ENCODE measurements at places on chromosomes 7 and 10.
A peak's percentile ranks its signal among the peaks of the same experiment; 100 is the strongest.

GRCh38 chr10:28985137-28985885, 303.6 kb upstream of the LYZL1 start:
- no peak for DNase-seq

DNA sequence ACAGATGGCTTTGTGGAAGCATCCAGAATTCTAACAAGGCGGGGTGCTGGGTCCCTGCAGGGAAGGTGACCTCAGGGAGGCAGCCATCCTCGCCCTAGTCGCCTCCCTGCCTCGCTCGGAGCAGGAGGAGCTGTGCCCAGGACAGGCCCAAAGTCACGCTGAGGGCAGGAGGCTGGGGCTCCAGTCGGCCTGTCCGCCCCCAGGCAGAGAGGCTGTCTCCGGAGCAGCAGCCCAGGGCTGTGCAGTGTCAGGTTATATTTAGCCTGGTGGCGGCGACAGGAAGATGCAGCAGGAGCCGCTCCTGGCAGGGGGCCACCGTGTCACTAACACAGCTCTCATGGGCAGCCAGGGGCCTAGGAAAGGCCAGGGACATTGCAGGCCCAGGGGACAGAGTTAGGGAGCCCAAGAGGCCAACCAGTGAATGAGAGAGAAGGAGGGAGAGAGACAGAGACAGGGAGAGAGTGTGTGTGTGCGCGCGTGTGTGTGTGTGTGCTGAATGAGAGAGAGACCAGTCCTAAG, 13.5 kb downstream of the KCNH2 start:
- no peak for DNase-seq

GRCh38 chr10:124745252-124745651, 1.1 kb upstream of the FAM53B start:
- no peak for DNase-seq

DNA sequence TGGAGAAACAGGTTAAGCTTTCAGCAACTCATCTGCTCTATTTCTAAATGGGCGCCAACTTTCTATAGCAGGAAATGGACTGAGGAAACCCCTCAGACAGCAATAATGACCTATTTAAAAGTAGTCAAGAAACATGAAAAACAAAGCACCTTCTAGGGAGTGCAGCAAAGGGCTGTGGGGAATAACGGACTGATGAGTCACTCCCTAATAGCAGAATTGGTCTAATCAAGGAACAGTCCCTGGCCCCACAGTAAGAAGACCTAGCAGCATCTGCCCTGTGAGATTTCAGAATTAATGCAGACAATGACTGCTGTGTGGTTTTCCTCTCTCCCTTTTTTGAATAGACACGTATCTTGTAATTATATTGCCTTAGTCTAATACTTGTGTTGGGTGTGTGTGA, 602.9 kb downstream of the IPMK start:
- no peak for DNase-seq

DNA sequence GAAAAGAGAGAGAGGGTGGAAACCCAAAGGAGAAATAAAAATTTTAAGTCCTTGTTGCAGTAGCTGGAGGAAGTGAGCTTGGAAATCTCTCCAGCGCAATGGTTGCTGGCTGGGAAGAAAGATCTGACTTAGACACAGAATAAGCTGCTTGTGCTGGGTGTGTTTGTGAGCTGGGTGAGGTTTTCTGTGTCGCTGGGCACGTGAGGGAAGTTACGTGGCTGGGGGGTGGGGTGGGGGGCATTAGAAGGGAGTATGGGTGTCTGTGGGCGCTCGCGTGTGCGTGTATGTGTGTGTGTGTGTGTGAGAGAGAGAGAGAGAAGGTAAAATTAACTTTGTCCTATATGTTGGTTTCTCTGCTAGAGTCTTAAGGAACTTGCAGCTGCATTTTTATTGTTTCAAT, 11.6 kb downstream of the TCF7L2 start:
- DNase-seq: no peak

DNA sequence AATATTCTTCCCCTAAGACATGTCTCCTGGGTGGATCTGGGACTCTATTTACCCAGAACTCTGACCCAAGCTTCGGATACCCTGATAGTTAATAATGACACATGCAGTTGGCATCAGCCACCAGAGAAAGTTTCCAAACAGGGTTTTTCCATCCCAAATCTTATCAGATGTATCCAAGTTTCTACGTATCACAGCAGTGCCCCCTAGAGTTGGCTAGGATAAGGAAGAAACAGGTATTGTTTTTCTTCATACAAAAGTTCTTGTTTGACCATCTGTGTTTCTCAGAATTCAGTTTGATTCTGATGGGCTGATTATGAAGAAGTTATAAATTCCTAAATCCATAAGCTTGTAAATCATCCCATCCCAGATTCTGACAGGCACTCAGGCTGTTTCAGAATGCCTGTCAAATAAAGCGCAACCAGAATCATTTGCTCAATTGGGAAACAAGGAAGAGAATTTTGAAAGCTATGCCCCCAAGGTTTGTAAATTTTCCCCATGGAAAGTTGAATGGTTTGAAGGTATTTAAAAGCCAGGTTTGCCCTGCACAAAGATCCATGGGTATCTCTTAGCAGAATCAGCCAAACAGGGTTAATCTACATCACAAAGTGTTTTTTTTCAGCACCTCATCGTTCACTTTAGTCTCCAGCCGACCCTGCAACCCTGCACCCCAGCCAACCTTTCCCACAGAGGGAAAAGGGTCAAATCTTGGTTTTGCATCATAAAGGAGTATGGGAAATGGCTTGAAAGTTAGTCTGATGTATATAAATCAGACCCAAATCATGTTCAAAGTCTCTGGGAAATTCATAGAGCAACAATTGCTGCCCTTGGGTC, 47.4 kb downstream of the NRAP start:
- no peak for DNase-seq

DNA sequence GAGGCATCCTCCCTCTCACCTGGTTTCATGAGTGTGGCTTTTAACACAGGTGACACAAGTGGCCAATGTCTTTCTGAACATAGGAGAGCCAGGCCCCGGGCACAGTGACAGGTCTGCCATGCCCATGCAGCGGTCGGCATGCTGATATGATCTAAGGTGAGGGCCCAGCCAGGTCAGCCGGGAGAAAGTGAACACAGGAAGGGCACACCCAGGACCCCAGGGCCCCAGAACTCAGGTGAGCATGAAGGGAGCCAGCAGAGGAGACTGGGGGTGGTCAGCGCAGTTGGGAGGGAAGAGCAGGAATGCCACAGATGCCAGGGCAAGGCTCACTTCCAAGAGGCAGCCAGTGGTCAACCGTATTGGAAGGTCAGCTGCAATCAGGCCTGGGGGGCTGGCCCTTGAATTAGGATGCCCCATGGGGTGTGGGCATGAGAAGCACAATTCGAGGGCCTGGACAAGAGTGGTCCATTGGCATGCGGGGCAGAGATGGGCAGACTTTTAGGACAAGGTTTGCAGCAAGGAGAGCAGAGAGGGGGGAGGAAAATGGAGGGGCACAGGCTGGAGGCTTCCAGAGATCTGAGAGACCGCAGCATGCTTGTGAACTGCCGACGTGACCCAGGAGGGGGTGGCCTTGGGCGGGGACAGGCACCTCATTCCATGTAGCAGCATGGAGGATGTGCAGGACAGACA, 3.9 kb upstream of the INPP5A start:
- DNase-seq: no peak

DNA sequence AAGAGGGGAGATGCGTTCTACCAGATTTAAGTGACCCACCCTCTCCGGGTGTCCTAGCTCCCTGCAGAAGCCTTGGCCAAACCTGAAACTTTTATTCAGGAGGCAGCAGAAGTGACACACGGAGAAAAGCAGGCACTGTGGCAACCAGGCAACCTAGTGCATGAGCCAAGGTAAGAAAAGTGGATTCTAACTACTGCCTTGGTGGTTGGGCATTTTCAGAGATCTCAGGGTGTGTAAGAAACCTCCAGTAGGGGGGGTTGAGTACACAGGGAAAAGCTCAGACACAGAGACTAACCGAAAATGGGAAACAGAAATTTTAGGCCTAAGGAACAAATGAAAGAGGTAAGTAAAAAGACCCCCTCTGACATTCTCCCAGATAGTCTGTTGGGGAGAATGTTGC, 645.7 kb downstream of the ANKRD7 start:
- no peak for DNase-seq

DNA sequence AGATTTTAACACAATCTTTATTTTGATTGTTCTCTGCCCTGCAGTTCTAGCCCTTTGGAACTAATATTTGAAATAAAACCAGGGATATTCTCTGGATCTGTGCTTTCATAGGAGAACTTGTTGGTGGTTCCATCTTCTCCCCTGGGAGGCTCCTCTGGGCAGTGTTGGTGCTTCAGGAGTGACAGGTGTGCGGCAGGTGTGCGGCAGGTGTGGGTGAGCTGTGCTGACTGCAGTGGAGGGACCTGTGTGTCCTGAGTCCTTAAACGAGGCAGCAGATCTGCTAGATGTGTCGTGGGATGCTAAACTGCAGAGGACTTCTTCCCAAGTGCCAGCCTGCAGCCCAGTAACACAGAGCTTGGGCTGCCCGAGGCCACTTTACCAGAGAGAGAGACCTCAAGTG, 98.4 kb downstream of the LYZL1 start:
- no peak for DNase-seq

DNA sequence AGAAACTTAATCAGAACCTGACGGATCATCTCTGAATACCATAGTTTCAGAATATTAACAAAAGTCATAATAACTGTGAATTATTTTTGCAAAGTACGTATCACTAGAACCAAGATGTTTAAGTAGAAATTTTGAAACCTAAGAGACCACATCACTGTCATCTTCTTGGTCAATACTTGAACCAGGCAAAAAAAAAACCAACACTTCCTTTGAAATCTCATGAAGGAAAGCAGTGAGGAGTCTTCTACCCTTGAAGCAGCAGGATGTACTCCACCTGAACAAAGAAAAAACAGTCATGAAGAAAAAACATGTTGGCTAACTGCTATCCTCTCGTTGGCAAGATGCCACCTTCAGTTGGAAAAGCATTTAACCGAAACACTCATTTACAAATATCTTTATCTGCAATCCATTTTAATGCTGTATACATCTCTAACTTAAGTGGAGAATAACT, 82.4 kb downstream of the SRPK2 start:
- peak; percentile 63 for DNase-seq

DNA sequence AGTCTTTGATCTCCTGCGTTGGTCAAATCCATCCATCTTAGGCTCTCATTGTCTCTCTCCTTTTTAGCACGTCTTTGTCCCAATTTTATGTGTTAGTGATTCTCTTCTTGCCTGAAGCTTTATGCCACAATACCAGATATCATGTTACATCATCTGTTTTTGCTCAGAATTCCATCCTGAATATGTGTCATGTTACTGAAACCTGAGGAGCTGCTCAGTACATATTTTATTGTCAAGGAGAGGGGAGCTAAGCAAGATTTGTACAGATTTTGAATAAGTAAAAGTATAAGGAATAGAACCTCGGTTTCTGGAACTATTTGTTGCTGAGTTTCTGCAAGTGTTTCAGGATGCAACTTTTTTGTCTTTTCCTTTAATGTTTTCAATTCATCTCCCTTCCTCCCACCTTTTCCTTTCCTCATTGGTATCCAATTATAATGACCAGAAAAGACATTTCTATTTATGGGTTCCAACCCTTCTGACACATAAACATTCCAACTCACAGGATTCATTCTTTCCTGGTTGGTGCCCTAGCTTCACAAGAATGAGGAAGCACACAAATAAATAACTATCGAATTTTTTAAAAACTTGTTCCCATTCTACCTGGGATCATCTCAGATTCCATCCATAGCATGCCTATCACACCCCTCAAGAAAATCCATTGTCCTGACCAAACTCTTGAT, 291.8 kb downstream of the CRPPA start:
- DNase-seq: no peak

- no peak for DNase-seq
Measured at GRCh38 chr7:69598487-69599285, 411 bp downstream of the AUTS2 start.

DNA sequence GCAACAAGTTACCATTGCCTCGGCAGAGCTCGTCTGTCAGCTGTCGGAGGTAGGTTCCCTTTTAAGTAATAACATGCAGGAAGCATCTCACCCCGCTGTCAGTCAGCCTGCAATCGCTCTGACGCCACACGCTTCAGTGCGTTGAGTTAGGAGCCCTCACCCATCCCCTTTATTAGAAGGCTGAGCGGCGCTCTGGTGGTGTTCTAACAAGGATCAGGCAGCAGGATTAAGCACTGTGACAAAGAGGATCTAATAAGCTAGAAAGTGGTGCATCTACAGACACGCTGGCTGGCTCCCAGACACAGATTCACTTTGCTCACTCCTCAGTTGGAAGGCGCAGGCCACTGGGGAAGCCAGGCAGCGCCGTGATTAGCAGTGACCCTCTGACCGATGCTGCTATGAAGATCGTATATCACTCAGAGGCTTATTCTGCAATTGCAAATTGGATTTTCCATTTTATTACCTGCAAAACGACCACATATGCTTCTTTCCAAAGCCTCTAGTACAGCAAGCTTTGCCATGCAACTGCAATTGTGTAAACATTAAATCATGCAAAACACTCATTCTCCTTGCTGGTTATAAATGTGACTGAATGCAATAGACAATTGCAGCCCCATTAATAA, 117.7 kb downstream of the RSU1 start:
- DNase-seq: no peak

DNA sequence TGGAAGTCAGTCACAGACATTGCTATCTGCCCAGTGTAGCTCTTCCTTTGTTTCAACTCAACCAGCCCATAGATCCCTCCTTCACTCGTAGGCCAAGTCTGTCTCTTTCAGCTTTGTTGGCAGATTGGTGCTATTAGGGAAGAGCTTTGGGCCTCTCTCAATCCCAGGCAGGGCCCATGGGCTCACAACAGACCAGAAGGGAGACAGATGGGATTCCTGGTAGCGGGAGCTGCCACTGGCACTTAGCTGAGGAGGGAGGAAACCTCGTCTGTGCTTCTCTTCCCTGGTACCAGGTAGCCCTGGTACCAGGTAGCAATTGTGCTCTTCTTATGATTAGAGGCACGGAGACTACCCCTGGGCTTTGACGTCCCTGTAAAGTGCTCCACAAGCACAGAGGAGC, 592.0 kb downstream of the TYW1 start:
- DNase-seq: no peak

DNA sequence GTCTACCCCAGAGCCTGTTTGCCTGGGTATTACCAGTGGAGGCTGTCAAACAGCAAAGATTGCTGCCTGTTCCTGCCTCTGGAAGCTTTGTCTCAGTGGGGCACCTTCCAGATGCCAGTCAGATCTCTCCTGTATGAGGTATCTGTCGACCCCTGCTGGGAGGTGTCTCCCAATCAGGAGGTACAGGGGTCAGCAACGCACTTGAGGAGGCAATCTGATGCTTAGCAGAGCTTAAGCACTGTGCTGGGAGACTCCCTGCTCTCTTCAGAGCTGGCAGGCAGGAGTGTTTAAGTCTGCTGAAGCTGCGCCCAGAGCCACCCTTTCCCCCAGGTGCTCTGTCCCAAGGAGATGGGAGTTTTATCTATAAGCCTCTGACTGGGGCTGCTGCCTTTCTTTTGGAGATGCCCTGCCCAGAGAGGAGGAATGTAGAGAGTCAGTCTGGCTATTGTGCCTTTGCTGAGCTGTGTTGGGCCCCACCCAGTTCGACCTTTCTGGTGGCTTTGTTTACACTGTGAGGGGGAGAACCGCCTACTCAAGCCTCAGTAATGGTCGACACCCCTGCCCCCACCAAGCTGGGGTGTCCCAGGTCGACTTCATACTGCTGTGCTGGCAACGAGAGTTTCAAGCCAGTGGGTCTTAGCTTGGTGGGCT, 62.2 kb downstream of the PPP1R9A start:
- DNase-seq: no peak

GRCh38 chr7:77327067-77327931, 88.8 kb downstream of the GSAP start:
- DNase-seq: no peak

Measured in activated CD4-positive, alpha-beta T cell treated with anti-CD3 and anti-CD28 coated beads, Interleukin-2, Interleukin-6, amounts not matched to agents 100 ng/mL and 50 ng/mL, durations not matched to agents 16 hours and 8 hours (primary cell).